ENCODE measurements at places on chromosomes 7 and 10.

DNA sequence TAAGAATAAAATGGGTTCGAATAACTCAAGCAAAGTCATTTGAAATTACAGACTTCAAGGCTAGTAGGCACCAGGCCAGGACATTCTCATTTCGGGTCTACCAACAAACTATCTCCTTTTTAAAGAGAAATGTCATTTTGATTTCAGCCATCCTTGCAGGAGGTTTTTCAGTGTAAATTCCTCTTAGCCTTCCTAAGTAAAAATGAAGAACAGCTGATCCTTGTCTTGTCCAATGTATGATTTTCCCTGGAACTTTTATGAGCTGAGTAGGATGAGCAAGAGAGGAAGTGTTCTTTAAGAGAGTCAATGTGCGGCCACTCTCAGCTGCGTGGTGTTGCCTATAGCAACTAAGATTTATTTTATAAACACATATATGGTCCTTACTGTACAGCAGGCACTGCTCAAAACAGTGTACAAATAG lies 110.1 kb downstream of the PLCE1 start:
- no peak for DNase-seq

DNA sequence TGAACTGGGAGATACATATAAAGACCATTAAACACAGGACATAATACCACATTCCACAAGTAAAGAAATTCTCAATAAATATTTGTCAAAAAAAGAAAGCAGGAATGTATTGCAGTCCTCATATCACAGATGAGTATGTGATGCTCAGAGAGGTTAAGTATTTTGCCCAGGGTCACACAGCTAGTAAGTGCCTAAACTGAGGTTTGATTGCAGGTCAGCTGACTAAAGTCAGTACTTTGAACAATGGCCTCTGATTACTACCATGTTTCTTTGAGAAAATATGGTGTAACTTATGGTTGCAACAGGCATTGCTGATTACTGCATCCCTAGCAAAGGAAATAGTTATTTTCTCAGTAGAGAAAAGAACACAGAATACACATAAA lies 267.1 kb downstream of the ELMO1 start:
- DNase-seq = no peak

DNA sequence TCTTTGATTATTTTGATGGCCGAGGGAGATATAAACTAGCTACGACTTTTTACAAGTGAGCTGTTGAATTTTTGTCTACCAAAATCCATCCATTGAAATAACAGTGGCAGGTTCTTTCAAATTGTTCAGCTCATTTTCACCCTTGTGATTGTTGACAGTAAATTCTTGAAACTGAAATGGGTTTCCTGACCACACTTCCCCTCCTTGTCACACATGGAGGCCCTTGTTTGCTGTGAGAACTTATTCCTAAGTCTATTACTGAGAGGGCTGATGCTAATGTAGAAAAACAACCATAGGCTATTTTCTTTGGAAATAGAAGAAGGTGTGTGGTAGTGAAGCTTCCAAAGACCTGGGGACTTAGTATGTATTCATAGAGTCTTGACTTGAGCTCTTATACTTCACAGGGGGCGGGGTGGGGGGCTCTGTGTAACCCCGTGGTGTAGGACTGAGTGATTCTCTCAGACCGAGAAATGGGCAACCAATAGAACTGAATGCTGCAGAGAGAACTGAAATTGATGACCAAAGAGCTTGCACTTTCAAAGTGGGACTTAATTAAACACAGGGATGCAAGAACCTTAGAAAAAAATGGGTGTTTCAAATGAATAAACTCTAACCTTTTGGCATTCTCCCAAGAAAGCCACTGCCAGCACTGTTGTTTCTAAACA lies 718.9 kb downstream of the CCSER2 start:
- no peak for DNase-seq

DNA sequence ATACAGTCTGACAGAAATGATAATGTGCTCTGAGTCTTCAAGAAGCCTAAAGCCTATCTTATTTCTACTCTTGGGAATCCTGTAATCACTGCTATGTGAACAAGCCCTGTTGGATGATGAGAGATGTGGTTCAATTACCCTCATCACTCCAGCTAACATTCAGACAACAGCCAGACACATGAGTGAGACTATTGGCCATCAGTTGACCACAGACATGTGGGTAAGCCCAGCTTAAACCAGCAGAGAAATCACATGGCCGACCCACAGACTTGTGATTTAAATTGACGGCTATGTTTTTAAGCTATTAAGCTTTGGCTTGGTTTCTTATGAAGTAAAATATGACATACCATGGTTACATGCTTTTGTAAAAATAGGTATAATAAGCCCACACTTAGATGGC lies 2.6 kb downstream of the MBL2 start:
- no peak for DNase-seq

GRCh38 chr7:146943483-146943882 lies 826.9 kb downstream of the CNTNAP2 start:
- DNase-seq = no peak

DNA sequence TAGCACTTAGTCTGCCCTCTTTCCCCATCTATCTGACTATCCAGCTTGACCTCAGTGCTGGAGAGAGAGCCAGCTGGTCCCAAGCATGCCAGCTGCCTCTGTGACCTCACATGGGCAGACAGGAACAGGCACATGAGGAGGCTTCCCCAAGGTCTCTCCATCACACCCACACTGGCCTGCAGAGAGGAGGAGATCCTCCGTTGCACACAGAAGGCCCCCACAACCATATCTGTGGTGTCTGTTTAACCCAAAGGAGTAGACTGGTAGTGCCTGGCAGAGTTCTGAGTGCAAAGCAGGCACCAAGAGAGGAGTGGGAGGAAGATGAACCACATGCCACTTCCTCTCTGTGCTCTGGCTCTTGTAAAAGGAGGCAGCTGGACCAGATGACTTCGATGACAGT lies 4.8 kb upstream of the ANK3 start:
- peak; percentile 13 for DNase-seq

GRCh38 chr7:77284616-77285015 lies 85.0 kb upstream of the FGL2 start:
- DNase-seq = no peak

- DNase-seq = no peak
Observed at GRCh38 chr10:87927091-87927490, 63.7 kb downstream of the PTEN start.

GRCh38 chr7:157517782-157518513 lies 181.1 kb downstream of the DNAJB6 start:
- DNase-seq = no peak

DNA sequence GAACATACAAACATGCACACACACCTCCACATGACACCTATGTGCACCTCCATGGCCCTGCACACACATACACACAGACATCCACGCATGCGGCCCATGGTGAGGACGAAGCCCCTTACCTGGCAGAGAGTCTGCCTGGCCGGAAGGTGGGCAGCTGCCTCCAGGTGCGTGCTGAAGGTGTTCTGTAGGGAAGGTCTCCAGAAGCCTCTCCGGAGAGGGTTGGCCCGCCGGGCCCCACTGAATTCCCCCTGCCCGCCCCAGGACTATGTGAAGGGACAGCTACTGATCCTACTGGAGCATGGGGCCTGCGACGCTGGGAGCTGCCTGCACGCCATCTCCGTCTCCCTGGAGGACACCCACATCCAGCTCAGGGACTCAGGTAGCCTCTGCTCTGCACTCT lies 8.5 kb upstream of the ZNF467 start:
- DNase-seq = no peak

DNA sequence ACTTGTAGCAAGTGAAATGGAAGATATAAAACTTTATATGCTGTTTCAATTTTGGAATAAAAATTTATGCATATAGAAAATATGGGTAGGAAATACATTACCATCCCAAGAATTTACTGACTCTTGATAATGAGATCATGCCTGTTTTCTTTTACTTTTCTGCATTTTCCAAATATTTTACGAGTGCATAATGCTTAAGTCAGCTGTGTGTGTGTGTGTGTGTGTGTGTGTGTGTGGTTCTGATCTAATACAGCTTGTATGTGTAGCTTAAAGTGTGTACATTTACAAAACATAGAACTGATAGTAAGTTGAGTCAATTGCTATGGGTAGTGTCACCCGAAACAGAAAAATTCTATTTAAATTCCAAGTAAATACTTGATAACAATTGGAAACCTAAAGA lies 315.9 kb upstream of the LRRN3 start:
- no peak for DNase-seq

GRCh38 chr7:50330696-50331095 lies 26.2 kb downstream of the IKZF1 start:
- DNase-seq = no peak

- no peak for DNase-seq
Observed at GRCh38 chr7:80257756-80258155, 123.1 kb downstream of the GNAI1 start.

GRCh38 chr10:33674986-33675599 lies 340.6 kb upstream of the NRP1 start:
- no peak for DNase-seq

- DNase-seq = no peak
Observed at GRCh38 chr7:33428415-33428814, 299.1 kb downstream of the BBS9 start.

DNA sequence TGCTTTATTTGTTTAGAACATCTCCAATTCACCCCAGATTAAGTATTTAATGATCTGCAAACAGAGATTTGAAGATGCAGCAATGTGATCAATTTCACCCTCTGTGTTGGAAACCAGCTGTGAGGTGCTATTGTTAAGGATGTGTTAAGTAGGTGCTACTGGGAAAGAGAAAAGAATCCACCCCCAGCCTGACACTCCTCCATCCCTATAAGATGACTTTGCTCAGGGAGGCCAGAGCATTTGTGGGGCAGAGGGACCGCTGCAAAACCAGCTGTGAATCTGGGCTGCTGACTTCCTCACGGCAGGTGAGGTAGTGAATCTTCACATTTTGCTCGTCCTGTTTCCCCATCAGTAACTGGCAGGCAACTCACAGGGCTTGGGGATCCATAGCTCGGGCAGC lies 297.5 kb downstream of the GFRA1 start:
- DNase-seq = no peak

GRCh38 chr10:14532473-14533251 lies 201.9 kb upstream of the FRMD4A start:
- no peak for DNase-seq

DNA sequence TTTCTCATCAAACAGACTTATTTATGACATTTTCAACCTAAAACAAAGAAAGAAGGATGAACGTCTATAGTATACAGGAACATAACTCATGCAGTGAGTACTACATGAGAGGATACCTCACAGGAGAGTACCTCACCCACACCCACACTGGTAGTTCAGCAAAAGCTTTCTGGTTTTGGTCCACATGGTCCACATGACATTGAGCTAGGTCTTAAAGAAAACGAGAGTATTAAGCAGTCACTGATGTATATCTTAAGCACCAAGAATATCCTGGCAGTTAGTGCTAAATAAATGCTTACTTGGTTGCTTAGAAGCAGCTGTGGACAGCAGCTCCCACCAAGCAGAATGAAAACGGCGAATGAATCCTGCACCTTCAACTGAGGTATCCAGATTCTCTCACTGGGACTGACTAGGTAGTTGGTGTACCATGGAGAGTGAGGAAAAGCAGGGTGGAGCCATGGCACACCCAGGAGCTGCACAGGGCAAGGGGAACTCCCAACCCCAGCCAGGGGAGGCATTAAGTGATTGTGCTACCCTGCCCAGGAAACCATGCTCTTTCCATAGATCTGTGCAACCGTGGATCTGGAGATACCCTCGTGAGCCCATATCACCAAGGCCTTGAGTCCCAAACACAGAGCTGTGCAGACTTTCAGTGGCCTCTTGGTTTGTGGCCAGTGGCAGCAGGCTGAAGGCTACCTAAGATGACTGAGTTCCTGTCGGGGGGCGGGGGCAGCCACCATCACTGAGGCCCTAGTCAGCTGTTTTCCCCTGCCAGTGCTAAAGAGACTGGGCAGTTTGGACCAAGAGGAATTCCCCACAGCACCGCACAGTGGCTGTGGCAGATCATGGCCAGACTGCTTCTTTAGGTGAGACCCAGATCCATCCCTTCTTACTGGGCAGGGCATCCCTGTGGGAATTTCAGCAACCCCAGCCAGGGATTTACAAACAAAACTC lies 143.4 kb downstream of the SGMS1 start:
- no peak for DNase-seq

DNA sequence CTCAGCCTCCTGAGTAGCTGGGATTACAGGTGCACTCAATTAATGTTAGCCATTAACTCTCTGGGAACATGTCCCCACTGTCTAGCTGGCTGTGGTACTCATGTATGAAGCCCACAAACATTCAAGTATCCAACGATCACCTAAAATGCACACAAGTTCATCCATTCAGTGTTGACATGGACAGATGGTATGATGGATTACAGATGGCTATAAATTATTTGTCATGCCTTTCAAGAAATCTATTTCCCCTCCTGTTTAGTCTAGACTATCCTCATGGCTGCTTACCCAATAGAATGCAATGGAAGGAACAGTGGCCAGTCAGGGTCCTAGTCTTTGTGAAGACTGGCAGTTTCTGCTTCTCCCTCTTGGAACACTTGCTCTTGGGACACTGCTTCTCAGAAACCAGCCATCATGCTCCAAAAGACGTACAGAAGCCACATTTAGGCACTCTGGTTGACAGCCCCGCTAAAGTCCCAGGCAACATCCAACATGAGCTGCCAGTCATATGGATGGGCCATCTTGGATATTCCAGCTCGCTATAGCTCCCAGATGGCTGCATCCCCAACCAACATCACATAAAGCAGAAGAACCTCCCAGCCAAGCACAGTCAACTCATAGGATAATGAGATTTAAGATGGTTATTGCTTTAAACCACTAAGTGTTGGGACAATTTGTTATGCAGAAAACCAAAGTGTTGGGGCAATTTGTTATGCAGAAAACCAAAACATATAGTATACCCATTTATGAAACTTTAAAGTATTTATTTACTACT lies 33.1 kb downstream of the MYL10 start:
- no peak for DNase-seq

DNA sequence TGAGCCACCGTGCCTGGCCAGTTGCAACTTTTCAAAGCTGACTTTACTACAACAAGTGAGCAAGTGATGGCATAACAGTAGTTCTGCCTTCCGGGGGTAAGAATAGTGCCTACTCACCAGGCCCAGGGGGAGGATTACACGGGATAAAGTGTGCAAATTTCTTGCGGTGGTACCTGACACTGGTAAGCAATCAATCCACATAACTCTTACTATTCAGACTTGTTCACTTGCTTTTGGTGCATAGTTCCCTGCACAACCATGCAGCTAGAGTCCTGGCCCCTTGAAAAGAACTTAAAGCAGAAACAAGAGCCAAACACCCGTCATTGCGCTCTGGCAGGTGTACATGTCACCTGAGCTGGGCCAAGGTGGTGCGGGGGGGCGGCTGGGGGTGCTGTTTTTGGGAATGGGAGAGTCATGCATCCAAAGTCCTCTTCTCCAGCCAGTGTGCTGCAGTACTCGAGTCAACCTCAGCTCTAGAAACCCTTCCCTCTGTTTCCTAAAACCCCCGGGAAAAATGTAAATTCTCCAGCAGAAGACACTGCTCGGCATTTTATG lies 5.4 kb upstream of the COBL start:
- no peak for DNase-seq

GRCh38 chr7:128352153-128352537 lies 8.4 kb upstream of the RBM28 start:
- DNase-seq = no peak

GRCh38 chr7:2071133-2071832 lies 161.5 kb downstream of the MAD1L1 start:
- DNase-seq = no peak

GRCh38 chr7:65239707-65240352 lies 133.8 kb upstream of the ZNF92 start:
- no peak for DNase-seq
